ENCODE measurements at places on chromosomes 7 and 10.

GRCh38 chr7:24889611-24890010 is 90.4 kb downstream of the OSBPL3 start:
- DNase-seq = no peak

DNA sequence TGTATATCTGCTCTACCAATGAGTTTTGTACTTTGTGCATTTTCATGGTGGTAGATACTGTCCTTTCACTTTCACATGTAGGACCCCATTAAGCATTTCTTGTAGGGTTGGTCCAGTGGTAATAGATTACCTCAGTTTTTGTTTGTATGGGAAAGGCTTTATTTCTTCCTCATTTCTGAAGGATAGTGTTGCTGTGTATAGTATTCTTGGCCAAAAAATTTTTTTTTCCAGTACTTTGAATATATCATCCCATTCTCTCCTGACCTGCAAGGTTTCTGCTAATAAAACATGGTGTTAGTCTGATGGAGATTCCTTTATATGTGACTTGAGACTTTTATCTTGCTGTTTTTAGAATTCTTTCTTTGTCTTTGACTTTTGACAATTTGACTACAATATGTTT is 12.0 kb downstream of the GIMAP8 start:
- DNase-seq = no peak

GRCh38 chr7:111090846-111091245 is at the start of gene LRRN3:
LRRN3 (plus strand) TSS chr7:111091127; CDS start chr7:111122773, 31,646 bp downstream.
- DNase-seq = no peak

DNA sequence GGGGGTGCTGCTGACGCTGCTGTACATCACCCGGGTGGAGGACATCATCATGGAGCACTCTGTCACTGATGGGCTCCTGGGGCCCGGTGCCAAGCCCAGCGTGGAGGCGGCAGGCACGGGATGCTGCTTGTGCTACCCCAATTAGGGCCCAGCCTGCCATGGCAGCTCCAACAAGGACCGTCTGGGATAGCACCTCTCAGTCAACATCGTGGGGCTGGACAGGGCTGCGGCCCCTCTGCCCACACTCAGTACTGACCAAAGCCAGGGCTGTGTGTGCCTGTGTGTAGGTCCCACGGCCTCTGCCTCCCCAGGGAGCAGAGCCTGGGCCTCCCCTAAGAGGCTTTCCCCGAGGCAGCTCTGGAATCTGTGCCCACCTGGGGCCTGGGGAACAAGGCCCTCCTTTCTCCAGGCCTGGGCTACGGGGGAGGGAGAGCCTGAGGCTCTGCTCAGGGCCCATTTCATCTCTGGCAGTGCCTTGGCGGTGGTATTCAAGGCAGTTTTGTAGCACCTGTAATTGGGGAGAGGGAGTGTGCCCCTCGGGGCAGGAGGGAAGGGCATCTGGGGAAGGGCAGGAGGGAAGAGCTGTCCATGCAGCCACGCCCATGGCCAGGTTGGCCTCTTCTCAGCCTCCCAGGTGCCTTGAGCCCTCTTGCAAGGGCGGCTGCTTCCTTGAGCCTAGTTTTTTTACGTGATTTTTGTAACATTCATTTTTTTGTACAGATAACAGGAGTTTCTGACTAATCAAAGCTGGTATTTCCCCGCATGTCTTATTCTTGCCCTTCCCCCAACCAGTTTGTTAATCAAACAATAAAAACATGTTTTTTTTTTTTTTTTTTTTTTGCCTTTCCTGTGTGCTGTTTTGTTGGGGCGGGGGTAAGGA is 55.8 kb downstream of the TSPAN15 start:
- DNase-seq = no peak

GRCh38 chr7:85510287-85510686 is 323.4 kb upstream of the SEMA3D start:
- no peak for DNase-seq

DNA sequence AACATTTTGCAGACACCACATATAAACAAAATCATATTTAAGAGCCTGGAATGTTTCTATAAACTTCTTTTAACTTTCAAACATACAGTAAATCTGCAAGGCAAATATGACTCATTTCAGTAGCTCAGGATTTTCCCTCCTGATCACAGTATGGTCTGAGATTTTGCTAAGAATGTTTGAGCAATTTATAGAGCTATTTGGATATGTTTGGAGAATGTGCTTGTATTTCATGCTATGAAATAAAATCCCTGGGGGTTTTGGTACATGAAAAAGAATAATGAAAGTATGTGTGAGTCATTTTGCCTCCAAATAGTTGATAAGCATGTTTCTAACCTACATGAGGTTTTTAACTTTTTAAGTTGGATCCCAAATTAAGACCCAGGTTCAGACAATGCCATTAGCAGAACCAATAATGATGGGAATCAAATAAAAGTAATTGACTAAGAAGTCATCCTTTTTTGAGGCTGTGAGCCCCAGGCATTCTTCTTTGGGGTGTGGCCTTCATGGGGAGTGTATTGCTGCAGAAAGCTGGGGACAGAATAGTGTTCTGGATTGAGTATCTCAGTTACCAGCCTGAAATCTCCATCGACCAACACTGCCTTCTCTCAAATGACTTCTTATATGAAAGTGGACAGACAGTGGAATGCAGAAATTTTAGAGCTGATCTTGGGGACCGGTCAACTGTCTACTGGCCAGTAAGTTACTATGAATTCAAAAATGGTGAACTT is 66.1 kb upstream of the AGBL3 start:
- DNase-seq = no peak

Measured in activated CD4-positive, CD25-positive, alpha-beta regulatory T cell (primary cell).